ENCODE measurements at places on chromosomes 5 and 9.

GRCh38 chr9:134533850-134534588 lies 107.6 kb upstream of the COL5A1 start:
- no peak for DNase-seq

- DNase-seq, result no peak
These were observed 28.1 kb downstream of the MACIR start for GRCh38 chr5:103286622-103287021.

- DNase-seq, result no peak
These were observed 440.9 kb upstream of the C9orf72 start for GRCh38 chr9:28014212-28014611.

- no peak for DNase-seq
These were observed 189.1 kb downstream of the RANBP17 start for GRCh38 chr5:171050916-171051315.

DNA sequence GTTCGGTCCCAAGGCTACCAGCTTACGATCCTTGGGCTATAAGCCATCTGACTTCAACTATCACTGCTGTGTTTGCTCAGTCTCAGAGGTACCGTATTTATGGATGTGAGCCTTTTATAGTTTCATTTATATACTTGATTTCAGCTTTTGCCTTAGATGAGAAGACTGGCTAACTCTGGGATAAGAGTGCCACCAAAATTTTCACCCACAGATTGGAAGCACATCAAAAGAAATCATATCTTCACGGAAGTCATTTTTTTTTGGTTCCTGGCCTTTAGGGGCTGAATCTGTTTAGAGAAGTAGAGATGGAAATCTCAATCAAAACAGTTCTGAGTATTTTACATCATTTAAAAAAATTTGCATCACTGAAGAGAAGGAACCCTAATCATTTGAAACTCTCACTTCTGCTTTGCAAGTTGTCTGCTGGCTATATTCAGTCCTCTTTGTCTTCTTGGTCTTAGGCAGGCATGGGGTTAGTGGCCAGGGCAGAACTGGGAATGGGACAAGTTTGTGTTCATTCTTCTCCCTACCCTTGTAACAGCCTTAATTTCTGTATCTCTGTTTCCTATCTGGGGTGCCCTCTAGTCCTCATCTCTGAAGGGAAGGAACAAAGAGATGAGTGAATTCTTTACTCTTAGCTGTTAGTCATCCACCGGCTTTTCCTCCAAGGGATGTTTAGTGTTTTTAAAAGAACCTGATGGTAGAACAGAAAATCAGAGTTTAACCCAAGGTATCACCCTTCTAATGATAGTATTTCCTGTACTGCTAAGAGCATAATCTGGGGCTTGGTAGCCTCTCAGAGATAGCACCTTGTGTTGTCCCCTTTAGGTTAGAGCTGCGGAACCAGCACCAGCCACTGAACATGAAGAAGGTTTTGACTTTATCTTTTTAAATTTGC lies 14.1 kb upstream of the TNFAIP8 start:
- DNase-seq, result no peak

- DNase-seq, result no peak
These were observed 13.8 kb upstream of the PLEKHG4B start for GRCh38 chr5:77957-78804.
